ENCODE measurements at places on chromosomes 2 and 18.

- H3K27me3 ChIP-seq: no peaks in the 10 kb centered on the region
- H3K27ac ChIP-seq: no peak overlapping the region
- no peaks in the 10 kb centered on the region for H3K4me1 ChIP-seq
- H3K4me3 ChIP-seq: no peak overlapping the region
- H3K36me3 ChIP-seq: no peaks in the 10 kb centered on the region
Observed at GRCh38 chr2:226351711-226352110, 447.9 kb downstream of the IRS1 start.

GRCh38 chr18:55088000-55088401 is 128.7 kb upstream of the CCDC68 start:
- H3K4me1 ChIP-seq: no peaks in the 10 kb centered on the region
- H3K27ac ChIP-seq: no peak overlapping the region
- H3K27me3 ChIP-seq: no peaks in the 10 kb centered on the region
- H3K36me3 ChIP-seq: no peaks in the 10 kb centered on the region
- DNase-seq: peak; percentile 49
- no peak overlapping the region for H3K4me3 ChIP-seq

GRCh38 chr2:61853086-61853846 is 594 bp downstream of the FAM161A start:
- peak; percentile 25 for DNase-seq
- H3K27me3 ChIP-seq: no peaks in the 10 kb centered on the region
- H3K4me3 ChIP-seq: peak overlapping the region; percentile 90
- H3K27ac ChIP-seq: peak overlapping the region; percentile 60

DNA sequence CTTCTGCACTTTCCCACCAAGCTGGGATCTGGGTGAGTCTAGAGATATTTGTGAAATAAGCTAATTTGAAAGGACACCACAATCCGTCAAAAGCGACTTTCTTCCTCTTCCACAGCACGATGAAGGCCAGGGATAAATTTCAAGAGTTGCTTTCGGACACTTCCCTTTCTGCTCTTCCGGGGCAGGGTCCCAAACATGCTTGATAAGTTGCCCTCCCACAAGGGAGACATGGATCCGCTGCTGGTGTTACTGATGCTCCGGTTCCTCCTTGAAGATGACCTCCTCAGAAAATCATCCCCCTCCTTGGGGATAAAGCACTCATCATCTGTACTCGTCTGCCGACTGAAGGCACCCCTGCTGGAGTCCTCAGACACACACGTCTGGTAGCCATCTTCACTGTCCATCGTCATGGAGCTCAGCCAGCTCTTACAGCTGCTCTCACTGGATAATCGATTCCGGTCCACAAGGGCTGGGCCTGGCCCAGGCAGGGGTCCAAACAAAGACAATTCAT is 28.2 kb downstream of the CYTIP start:
- no peak overlapping the region for H3K27ac ChIP-seq
- H3K4me3 ChIP-seq: no peak overlapping the region
- DNase-seq: no peak
- H3K36me3 ChIP-seq: no peaks in the 10 kb centered on the region
- H3K27me3 ChIP-seq: no peaks in the 10 kb centered on the region
- no peaks in the 10 kb centered on the region for H3K4me1 ChIP-seq

DNA sequence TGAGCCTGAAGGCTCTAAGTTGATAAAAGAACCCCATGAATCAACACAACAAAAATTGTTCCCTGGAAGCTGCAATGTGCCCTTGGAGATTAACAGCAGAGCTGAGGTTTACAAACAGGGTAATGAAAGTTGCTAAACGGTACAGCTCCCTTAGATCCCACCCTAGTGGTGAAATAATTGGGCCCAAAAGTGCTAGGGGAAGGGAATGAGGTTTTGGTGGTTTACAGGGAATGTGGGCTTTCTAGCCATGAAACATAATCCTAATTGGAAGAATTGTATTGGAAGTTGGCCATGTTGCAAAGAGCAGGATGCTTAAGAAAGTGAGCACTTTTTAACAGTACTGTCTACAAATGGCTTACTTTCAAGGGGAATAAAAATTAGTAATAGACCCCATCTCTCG is 180.2 kb upstream of the SMIM21 start:
- no peaks in the 10 kb centered on the region for H3K36me3 ChIP-seq
- DNase-seq: peak; percentile 30
- H3K27ac ChIP-seq: no peak overlapping the region

DNA sequence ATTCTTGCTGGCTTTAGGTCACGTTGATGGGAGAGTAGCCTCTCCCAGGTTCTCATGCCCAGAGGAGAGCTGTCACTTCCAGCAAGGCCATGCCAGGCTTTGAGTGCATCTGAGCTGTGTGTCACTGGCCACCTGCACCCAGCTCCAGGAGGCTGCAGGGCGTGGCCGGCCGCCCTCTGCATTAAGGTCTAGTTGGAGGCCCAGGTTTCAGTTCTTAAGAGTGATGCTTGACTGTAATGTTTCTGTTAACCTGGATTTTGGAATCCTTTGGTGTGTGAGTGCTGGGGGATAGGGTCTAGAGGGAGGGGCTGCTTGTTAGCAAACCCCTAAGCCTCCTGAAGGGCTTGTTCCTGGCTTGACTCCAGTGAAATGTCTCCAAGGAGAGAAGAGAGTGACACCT is 140.1 kb downstream of the ACOXL start:
- no peaks in the 10 kb centered on the region for H3K27me3 ChIP-seq
- no peak for DNase-seq
- no peak overlapping the region for H3K27ac ChIP-seq
- no peaks in the 10 kb centered on the region for H3K36me3 ChIP-seq

DNA sequence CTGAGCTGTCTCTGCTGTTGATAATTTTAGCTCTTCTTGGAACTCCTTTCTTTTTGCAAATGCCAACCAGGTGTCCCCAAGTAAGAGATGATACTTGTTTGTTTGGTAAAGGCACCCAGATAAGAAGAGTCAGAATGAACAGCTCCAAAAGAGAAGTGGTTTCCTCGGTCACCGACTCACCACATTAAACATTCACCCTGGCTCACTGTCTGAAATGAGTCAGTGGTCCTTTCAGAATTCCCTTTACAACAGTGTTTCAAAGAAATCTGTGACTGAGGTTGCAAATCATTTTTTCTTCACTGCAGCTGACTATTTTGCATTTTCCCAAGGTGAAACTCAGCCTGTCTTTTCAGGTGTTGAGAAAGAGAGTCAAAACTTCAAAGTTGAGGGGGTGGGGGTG is 16.2 kb upstream of the CXCR4 start:
- peaks cover 2% of the 10 kb centered on the region for H3K27me3 ChIP-seq
- H3K4me3 ChIP-seq: no peak overlapping the region
- H3K4me1 ChIP-seq: peaks cover 4% of the 10 kb centered on the region
- H3K36me3 ChIP-seq: no peaks in the 10 kb centered on the region

- no peak overlapping the region for H3K27ac ChIP-seq
- H3K36me3 ChIP-seq: no peaks in the 10 kb centered on the region
- H3K4me1 ChIP-seq: peaks cover 5% of the 10 kb centered on the region
- peaks cover 2% of the 10 kb centered on the region for H3K27me3 ChIP-seq
Observed at GRCh38 chr2:121205321-121205942, 79.6 kb downstream of the TFCP2L1 start.

GRCh38 chr18:45551142-45551815 is 64.0 kb upstream of the SLC14A2 start:
- no peaks in the 10 kb centered on the region for H3K4me1 ChIP-seq
- no peak overlapping the region for H3K4me3 ChIP-seq
- H3K27me3 ChIP-seq: peaks cover 3% of the 10 kb centered on the region
- no peaks in the 10 kb centered on the region for H3K36me3 ChIP-seq
- H3K27ac ChIP-seq: no peak overlapping the region

DNA sequence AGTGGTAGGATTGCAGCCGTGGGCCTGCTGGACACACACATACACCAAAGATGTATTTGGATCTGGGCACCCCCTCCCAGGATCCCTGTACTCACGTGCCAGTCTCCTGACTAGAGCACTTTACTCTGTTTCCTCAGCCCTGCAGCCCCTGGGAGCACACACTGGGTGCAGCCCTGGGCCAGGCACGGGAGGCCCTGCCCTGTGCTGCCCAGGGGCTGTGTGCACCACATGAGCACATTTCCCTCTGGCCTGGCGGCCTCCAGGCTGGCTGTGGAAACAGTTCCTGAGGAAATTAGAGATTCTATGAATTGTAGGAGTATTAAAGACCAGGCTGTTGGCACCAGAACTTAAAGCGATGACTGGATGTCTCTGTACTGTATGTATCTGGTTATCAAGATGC is 45.4 kb downstream of the BCL2L11 start:
- no peak overlapping the region for H3K27ac ChIP-seq
- no peaks in the 10 kb centered on the region for H3K27me3 ChIP-seq
- peaks cover 36% of the 10 kb centered on the region for H3K4me1 ChIP-seq
- H3K4me3 ChIP-seq: no peak overlapping the region
- DNase-seq: no peak
- no peaks in the 10 kb centered on the region for H3K36me3 ChIP-seq

DNA sequence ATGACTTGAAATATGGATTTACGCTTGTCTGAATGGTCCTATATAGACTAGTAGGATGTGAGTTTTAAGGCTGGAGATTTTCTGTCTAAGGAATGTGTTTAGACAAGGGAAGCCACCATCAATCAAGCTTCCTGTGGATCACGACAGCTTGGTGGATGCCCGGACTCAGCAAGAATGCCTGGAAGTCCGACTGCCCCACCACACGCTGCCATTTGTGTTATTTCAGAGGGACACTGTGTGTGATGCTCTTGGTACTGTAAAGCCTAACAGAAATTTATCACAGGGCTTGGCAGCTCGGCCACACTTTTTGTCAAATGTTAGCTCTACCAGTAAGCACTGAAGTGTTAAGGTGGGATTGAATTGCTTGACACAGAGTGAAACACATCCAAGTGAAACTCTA is 127.1 kb upstream of the CDH7 start:
- H3K4me1 ChIP-seq: no peaks in the 10 kb centered on the region
- no peak overlapping the region for H3K4me3 ChIP-seq
- H3K27ac ChIP-seq: no peak overlapping the region
- DNase-seq: no peak

DNA sequence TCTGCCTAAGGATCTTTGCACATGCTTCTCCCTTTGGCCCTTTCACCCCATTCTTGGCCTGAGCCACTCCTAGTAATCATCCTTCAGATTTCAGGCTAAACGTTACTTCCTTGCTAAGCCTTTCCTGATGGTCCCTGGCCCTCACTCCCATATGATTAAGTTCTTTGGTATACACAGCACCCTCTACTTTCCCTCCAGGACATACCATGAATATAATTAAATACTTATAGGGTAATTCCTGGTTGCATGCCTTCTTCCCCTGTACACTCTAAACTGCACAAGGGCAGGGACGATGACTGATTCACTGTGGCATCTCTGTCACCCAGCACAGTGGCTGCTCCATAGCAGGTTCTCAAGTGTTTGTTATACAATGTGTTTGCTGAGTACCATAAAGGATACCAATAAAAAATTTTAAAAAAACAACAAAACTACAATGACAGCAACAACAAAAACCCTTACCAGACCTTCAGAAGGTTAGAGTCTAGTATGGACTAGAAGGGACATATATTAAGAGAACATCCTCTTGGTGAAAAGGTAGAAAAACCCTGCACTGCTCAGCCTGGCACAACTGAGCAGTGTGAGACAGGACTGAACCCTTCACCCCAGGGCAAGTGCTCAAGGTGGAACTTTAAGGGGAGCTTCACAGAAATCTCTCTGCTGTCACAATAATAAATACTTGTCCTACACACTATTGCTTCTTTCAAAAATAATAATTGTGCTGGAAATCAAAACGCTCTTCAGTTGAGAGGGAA is 76.2 kb downstream of the AAK1 start:
- no peaks in the 10 kb centered on the region for H3K36me3 ChIP-seq
- no peak overlapping the region for H3K4me3 ChIP-seq
- H3K27ac ChIP-seq: no peak overlapping the region

DNA sequence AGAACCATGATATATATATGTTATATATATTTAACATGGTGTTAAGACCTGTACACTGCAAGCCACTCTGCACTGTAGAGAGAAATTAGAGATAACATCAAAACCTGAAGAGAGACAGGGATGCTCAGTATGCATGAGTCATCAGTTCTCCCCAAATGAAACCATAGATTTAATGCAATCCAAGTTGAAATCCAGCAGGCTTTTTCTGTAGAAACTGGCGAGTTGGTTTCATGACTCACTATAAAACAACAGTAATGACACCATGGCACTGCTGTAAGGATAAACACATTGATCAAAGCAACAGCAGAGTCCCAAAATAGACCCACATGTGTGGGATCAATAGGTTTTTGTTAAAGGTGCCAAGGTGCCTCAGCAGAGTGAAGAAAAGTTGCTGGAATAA is 65.8 kb downstream of the RTP5 start:
- DNase-seq: peak; percentile 42
- H3K4me1 ChIP-seq: no peaks in the 10 kb centered on the region
- H3K4me3 ChIP-seq: no peak overlapping the region

DNA sequence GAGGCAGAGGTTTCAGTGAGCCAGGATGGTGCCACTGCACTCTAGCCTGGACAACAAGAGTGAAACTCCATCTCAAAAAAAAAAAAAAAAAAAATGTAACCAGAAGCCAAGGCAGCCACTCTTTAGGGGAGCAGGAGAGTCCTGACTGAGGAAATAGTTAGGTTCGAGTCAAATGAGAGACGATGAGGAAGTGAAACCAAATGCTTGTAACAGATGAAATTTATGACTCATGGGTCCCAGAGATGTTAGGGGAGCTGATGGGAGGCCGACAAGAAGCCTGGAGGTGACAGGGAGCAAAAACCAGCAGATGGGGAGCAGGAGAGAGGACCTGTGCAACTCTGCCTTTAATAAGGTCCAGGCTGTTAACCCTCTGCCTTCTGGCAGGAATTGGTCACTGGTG is 756.1 kb upstream of the DDX18 start:
- no peak overlapping the region for H3K27ac ChIP-seq
- no peak overlapping the region for H3K4me3 ChIP-seq
- no peaks in the 10 kb centered on the region for H3K36me3 ChIP-seq
- H3K4me1 ChIP-seq: no peaks in the 10 kb centered on the region

DNA sequence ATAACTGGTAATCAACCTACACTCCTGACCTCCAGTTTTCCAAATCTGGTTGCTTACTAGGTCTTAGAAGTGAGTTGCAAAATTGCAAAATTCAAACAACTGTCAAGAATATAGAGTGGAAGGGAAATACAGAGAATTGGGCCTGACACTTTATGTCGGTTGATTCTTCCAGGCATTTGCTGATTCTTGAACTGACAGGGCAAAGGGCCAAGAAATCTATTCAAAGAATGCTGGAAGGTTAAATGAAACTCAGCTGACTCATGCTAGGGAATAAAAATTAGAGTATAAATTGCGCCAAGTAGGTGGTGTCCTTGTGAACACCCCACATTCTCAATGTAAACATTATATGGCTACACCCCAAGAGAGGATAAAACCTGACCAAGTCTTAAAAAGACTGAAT is 21.5 kb upstream of the ZSCAN30 start:
- no peaks in the 10 kb centered on the region for H3K27me3 ChIP-seq
- H3K27ac ChIP-seq: no peak overlapping the region
- H3K36me3 ChIP-seq: peaks cover 10% of the 10 kb centered on the region

GRCh38 chr2:33073018-33073417 is 126.3 kb downstream of the LTBP1 start:
- peak overlapping the region; percentile 29 for H3K27ac ChIP-seq
- H3K4me1 ChIP-seq: peaks cover 25% of the 10 kb centered on the region
- H3K4me3 ChIP-seq: no peak overlapping the region
- DNase-seq: no peak

All from astrocyte (in vitro differentiated cells and primary cell).